Adipocyte (in vitro differentiated cells): ENCODE measurements at places on chromosomes 7 and 10.
A peak's percentile ranks its signal among the peaks of the same experiment; 100 is the strongest.

DNA sequence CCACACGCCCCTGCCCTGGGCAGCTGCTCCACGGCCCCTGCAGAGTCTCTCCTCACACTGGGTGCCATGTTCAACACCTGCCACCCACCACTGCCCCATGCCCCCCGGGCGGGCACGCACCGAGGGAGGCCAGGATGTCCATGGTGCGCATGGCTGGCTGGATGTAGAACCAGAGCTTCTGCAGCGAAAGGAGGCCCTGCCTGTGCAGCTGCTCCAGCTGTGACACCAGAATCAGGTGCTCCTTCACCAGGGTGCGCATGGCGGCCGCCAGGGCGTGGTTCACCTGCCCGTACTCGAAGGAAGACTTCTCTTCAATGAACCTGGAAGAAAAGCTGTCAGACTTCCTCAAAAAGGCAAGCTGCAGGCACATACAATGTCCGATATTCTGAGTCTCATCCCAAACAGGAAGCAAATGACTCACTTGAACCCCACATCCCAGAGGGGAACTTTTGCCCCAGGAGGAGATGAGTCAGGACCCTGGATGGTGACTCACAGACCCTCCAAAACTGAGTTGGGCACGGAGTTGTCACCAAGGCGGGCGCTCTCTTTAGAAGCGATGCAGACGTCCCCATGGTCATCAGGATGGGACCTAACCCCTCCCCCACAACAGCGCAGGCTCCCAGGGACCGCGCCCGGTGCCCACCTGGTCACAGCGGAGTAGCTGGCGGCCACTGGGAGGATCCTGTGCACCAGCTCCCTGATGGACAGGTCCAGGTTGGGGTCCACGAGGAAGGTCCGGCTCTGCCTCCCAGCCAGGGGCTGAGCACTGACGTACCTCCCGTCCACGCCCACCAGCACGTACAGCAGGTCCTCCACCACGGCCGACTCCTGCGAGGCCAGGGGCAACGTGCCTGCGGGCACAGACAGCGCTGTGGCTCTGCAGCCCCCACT lies 15.5 kb downstream of the TUBGCP2 start:
- peak; percentile 19 for DNase-seq

DNA sequence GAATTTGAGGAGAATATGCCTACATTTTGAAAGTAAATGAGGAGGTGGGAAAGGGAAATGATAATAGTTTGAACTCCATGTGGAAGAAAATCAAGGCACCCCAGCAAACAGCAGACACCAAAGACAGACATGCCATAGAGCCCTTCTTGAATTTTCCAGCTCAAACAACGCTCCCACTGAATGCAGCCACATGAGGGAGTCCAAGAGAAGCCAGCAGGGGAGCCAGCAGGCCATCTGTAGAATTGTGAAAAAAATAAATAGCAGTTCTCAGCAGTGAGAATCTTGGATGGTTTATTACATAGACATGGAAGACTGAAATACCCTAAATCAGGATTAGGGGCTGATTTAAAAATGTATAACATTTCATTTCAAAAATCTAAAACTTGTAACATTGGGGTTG lies 1567.3 kb upstream of the LRRTM3 start:
- DNase-seq, result peak; percentile 0

GRCh38 chr7:157564517-157565177 lies 227.8 kb downstream of the DNAJB6 start:
- DNase-seq, result no peak

GRCh38 chr10:80356563-80356988 lies at the start of the genes DYDC1 and DYDC2:
Gene DYDC1 (minus strand): TSS chr10:80356755. CDS start chr10:80352601, 4,154 bp downstream.
Gene DYDC2 (plus strand): TSS chr10:80356781. CDS start chr10:80362444, 5,663 bp downstream.
- peak; percentile 43 for DNase-seq

DNA sequence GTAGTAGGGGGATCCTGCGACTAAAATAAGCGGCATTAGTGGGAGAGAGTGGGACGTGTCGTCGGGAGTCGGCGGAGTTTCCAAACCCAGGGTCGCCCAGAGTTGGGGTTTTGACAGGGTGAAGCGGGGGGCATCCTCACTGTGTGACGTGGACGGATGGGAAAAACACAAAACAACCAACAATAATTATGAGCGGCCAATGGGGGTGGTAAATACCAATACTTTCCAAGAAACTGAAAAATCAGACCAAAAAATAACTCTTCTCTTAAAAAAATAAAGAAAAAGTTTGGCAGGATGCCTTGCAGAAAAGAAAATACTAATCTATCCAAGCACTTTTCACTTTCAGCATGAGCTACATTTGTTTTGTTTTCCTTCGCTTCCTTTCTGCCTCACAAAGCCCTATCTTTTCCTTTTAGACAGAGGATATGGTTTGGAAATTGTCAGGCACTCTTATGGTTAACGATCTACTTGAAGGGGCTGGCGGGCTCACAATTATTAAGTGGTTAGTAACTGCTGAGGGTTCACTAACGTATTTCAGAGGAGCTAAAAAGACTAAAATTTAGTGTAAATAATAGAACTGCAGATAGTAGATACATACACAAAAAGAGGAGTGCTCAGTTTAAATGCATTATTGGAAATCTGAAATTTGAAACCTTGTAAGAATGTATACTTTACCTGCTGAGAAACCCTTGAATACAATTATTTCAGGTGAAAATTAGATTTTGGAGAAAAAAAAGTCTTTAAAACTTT lies 802 bp upstream of the CDK6 start:
- DNase-seq, result peak; percentile 75

GRCh38 chr7:137895301-137896221 lies 48.8 kb upstream of the DGKI start:
- DNase-seq, result no peak

GRCh38 chr7:158265743-158266080 lies 321.9 kb downstream of the PTPRN2 start:
- no peak for DNase-seq

GRCh38 chr10:97335188-97335619 lies 675 bp upstream of the FRAT2 start:
- no peak for DNase-seq

- DNase-seq, result no peak
Observed at GRCh38 chr10:71134732-71135211, 77.6 kb upstream of the UNC5B start.

DNA sequence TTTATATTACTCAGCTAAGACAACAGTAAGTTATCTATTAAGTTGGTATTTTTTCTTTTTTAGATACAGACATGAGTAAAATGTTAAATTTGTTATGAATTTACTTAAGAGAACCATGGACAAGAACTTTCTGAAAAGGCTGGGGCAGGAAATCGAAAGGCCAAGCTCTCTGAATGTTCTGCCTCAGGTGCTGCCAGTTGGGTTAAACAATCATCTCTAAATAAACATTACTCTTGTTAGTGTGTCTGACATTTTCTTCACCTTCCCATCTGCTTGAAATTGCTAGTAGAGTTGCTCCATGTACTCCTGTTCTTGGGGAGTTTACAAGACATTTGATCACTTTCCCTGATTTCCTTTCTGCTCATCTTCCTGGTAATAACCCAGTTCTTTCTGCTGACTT lies 87.5 kb downstream of the ANKRD7 start:
- no peak for DNase-seq

DNA sequence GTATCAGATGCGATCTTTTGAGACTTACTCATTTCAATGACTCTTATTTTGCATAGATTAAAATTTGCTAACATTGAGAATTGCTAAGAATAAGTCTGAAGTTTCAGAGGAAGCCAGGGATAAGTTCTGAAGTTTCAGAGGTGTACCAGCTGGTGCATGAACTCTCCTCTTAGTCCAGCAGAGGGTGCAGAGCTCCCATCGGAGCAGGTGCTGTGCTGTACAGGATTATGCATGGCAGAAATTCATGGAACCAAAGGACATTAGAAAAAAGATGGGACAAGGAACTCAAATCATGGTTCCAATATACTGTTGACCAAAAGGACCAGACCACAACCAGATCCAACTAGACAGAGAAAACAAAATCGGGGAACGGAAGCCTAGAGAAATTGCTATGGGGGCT lies 41.9 kb downstream of the MGAM2 start:
- DNase-seq, result peak; percentile 24

DNA sequence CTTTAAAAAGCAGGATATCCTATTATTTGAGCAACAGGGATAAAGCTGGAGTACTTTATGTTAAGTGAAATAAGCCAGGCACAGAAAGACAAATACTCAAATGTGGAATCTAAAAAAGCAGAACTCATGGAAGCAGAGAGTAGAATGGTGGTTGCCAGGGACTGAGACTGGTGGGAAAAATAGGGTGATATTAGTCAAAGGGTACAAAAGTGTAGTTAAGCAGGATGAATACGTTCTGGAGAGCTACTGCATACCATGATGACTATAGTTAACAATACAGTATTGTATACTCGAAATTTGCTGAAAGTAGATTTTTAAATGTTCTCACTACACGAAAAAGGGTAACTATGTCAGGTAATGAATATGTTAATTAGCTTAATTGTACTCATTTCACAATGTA lies 125.5 kb upstream of the VSTM2A start:
- DNase-seq, result no peak

GRCh38 chr10:80158598-80159127 lies 26.1 kb downstream of the PLAC9 start:
- peak; percentile 98 for DNase-seq

- DNase-seq, result no peak
Observed at GRCh38 chr10:102283488-102283887, 38.2 kb downstream of the GBF1 start.

GRCh38 chr7:42137941-42138340 lies 99.1 kb downstream of the GLI3 start:
- DNase-seq, result no peak

GRCh38 chr10:102231357-102232318 lies 5.5 kb downstream of the ELOVL3 start:
- DNase-seq, result peak; percentile 31

GRCh38 chr7:14639329-14639728 lies 263.2 kb downstream of the DGKB start:
- DNase-seq, result no peak

- DNase-seq, result no peak
Observed at GRCh38 chr7:45704683-45705016, 130.5 kb downstream of the ADCY1 start.

DNA sequence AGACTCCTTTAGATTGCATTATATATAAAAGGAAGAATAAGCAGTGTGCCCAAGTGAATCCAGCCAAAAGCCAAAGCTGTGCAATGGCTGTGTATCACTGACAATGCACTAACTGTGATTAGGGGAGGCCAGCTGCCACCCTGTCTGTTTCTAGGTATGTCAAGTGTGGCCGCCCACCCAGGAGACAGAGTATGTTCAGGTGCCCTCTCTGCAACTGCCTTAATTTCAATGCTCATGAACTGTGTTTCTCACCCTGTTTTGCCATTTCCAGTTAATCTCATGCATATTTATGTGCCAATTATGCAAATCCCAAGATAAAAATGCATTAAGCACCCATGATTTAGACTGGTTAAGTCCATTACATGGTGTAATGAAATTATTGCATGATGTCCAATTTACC lies 159.4 kb downstream of the FRMD4A start:
- no peak for DNase-seq

DNA sequence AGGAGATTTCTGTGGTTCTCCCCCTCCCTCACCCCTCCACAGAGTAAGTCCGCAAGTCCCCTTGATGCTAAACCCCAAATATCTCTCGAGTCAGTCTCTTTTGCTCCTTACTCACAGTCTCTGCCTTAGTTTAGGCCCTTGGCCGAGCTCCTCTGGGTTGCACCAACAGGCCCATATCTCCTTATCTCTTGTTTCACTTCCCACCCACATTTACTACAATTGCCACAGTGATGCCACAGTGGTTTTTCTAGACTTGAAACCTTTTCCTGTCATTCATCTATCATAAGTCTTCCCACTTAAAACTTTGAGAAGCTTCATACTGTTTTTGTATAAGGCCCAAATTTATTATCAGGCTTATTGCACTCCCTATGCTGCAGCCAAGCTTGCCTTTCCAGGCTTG lies 23.4 kb upstream of the NME8 start:
- DNase-seq, result no peak

DNA sequence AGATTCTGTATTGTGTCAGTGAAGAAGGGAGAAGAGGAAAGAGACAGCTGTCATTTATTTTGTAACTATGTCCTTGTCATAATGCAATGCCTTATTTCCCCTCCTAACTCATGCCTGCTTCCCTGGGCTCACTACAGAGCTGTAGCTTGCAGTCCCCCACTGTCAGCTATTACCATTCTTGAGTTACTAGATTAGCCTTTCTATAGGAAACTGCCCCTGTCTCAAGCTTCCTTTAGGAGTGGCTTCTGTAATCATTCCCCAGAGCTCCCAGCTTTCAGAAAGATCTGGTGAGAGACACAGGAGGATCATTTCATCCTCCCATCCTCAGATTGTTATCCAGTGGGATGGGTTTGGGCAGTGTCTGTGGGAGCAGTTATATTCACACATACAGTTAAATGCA lies 32.4 kb upstream of the SMKR1 start:
- no peak for DNase-seq

DNA sequence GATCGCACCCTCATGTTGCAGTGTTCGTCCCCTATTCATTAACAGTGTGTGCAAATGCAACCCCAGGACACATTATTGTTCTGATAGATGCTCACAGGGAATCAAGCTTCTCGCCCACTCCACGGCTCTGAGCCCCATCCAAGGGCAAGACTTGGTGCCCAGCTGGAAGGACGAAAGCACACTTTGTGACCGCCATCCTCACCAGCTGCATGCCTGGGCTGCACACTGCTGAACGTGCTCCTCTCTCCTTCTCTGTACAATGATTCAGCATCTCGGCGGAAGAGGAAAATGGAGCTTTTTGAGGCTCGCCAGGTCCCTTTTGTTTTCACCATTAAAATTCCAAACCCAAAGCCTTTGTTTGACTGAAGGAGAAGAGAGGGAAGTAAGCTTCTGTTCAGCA lies 41.9 kb downstream of the MKI67 start:
- DNase-seq, result no peak

- peak; percentile 24 for DNase-seq
Observed at GRCh38 chr10:92177546-92177945, 113.3 kb downstream of the CPEB3 start.

DNA sequence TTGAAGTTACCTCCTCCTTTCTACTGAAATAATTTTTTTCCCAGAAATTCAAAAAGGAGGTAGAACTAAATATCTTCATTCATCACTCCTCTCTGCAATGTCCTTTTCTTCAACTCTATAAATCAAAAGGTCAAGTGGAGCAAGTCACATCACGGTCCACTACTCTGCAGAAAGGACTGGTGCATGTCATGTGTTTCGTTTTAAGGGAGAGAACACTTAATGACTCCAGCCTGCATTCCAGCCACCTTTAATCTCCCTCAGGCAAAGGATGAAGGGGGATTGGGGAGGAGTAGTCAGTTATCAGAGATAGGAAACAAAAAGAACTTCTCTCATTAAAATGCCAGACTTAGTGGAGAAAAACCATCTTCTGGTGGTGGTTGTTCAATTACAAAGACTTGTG lies 78.9 kb downstream of the ANK3 start:
- DNase-seq, result peak; percentile 27

GRCh38 chr7:22784346-22784745 lies 38.3 kb downstream of the TOMM7 start:
- DNase-seq, result peak; percentile 31

- DNase-seq, result peak; percentile 41
Observed at GRCh38 chr7:65438598-65438997, 64.9 kb downstream of the ZNF92 start.
